Aortic smooth muscle cell (primary cell): ENCODE measurements at places on chromosomes 1 and 21. TPM values are rescaled to one million over a fixed set of nuclear protein-coding genes. Genes with fewer than 3 reads are reported as not detected.

The SAMSN1 gene
- 0.06 and 0.40 TPM in 2 replicates for total RNA-seq

The HES3 gene
- not detected in 2 replicates for total RNA-seq

The RAB7B gene
- 7.5 and 8.6 TPM in 2 replicates for total RNA-seq

The STPG1 gene
- total RNA-seq = 3.0 and 4.1 TPM in 2 replicates

The DPYD gene
- 62.0 and 80.0 TPM in 2 replicates for total RNA-seq

The PTGFR gene
- 30.3 and 37.7 TPM in 2 replicates for total RNA-seq

The ARF1 gene
- 219 and 282 TPM in 2 replicates for total RNA-seq

The CR1 gene
- not detected in 2 replicates for total RNA-seq

The CA6 gene
- total RNA-seq = not detected in 2 replicates

The PLEKHO1 gene
- 39.2 and 41.2 TPM in 2 replicates for total RNA-seq

The AZIN2 gene
- total RNA-seq = 3.3 and 4.0 TPM in 2 replicates

The B3GALT2 gene
- 0.25 and 0.26 TPM in 2 replicates for total RNA-seq

The CLCA1 gene
- not detected in 2 replicates for total RNA-seq

The VWA5B1 gene
- total RNA-seq = not detected in 2 replicates

The SYTL1 gene
- 0.13 and 0.19 TPM in 2 replicates for total RNA-seq

The FCGR3A gene
- total RNA-seq = not detected in 2 replicates

The TDRD5 gene
- not detected in 2 replicates for total RNA-seq

The PCP4 gene
- not detected in 2 replicates for total RNA-seq

The GATAD2B gene
- total RNA-seq = 2.6 and 4.7 TPM in 2 replicates

The XPR1 gene
- 24.0 and 28.8 TPM in 2 replicates for total RNA-seq

The RBP7 gene
- 0.19 TPM in 1 of 2 replicates, not detected in the other for total RNA-seq

The ANGPTL1 gene
- total RNA-seq = 14.1 and 16.4 TPM in 2 replicates

The S100A16 gene
- total RNA-seq = 250 and 256 TPM in 2 replicates

The GREM2 gene
- 1.6 and 6.8 TPM in 2 replicates for total RNA-seq

The SPRR5 gene
- not detected in 2 replicates for total RNA-seq

The TENT5C gene
- 1.1 and 2.2 TPM in 2 replicates for total RNA-seq

The SLC66A1 gene
- total RNA-seq = 15.7 and 21.7 TPM in 2 replicates

The B4GALT2 gene
- 70.5 and 72.9 TPM in 2 replicates for total RNA-seq
